Stimulated activated CD4-positive, alpha-beta T cell treated with anti-CD3 and anti-CD28 coated beads, Interleukin-12 subunit alpha, Interleukin-12 subunit beta, amount 100 ng/mL, for 4 hours (primary cell): ENCODE measurements at places on chromosomes 7 and 10.

DNA sequence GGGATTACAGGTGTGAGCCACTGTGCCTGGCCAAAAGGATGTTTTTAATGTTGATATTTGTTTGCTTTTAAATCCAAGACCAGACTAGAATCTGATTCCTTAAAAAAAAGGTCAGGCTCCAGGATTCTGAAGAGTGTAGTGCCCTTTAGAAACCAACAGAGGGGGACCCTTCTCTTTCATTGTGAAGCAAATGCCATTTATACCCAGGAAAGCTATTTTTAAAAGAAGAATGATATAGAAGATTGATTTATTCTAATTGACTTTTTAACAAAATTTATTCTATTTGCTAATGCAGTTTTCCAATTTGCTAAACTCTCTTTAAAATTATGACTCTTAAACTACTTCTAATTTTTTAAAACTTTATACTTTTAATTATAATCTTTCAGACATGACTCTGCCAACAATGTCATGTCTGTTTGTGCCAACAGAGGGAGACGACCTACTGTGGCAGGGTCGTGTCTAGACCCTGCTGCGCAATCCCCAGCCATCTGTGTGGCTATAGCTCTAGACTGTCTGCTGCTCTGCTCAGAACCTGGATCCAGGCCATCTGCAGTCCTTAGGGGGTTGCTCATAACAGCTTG, 201.0 kb upstream of the IMMP2L start:
- no peak for DNase-seq

GRCh38 chr10:124152139-124153022, 59.0 kb upstream of the CHST15 start:
- DNase-seq: no peak

DNA sequence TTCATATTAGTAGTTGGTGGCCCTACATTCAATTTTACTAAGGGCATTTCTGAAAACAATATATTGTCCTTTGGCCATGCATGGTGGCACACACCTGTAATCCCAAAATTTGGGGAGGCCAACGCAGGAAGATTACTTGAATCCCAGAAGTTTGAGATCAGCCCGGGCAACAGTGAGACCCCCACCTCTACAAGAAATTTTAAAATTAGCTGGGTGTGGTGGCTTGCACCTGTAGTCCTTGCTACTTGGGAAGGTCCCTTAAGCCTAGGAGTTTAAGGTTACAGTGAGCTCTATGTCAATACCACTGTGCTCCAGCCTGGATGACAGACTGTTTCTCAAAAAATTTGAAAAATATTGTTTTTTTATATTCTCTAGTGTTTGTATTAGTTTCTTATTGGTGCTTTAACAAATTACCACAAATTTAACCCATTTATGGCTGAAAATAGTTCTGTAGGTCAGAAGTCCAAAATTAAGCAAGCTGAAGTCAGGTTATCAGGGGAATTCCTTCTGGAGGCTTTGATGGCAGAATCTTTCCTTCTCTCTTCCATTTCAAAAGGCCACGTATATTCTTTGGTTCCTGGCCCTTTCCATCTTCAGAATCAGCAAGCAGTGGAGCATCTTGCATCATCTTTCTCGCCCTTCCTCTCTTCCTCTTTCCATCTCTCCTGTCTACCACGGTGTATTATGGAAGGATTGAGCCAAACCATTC, 12.4 kb downstream of the CBX3 start:
- DNase-seq: no peak

- no peak for DNase-seq
Observed at GRCh38 chr10:48363617-48364355, 57.3 kb downstream of the MAPK8 start.

- DNase-seq: peak; percentile 43
Observed at GRCh38 chr7:131106681-131107336, 220.9 kb upstream of the MKLN1 start.

- DNase-seq: no peak
Observed at GRCh38 chr7:100465299-100465698, 1.2 kb upstream of the SPACDR start.

DNA sequence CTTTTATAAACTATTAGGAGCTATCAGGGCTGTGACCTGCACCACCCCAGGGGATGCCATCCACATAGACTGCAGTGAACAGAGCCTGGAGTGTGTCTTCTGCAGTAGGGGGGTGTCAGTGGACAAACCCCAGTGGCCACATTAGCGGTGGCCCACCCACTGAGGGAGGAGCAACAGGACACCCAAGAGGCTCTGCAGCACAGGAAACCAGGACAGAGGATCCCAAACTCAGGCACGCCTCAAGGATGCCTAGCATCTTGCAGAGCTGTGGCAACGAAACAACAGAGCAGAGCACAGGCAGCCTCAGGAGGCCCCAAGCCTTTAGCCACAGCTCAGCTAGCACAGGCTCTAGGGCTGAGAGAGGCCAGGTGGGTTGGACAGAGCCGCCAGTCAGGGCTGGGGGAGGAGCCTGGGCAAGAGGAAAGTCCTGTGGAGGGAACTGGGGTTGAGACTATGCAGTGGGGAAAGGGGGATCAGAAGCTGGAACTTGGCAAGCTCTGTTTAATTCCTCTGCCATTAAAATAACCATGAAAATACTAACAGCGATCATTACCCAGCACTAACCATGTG, 53.8 kb downstream of the GRID1 start:
- no peak for DNase-seq

- DNase-seq: no peak
Observed at GRCh38 chr10:80460399-80461207, 6.5 kb downstream of the TSPAN14 start.

DNA sequence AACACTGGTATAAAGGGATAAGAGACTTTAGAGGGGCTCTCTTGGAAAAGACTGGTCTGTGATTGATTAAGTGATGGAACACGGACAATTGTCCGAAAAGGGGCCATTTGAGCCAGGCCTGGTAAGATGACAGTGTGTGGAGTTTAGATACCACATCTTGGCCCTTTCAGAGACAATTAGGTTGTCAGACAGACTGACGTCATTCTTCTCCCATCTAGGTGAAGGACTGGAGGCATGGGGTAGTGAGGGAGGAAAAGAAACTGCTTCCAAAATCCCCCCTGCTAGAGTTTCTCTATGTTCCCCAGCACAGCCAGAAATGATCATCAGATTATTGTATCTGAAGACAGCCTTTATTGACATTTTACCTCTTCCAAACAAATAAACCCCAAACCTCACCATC, 84.8 kb upstream of the MYO3A start:
- DNase-seq: no peak

DNA sequence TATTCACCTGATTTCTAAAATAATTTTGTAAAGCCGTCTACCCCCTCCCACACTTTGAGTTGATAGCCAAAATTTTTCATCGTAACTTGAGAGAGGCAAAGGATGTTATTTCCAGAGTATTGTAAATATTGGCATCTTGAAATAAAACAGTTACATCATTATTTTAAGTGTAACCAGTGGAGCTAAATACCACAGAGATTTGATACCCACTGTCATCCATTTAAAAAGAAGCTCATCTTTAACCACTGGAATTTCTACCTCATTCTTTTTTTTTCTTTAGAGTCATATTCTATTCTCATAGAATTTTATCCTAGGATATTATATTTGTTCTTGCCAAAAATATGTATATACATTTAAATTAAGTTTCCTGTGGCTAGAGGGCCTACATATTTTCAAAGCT, 48.6 kb downstream of the CAMK1D start:
- no peak for DNase-seq

DNA sequence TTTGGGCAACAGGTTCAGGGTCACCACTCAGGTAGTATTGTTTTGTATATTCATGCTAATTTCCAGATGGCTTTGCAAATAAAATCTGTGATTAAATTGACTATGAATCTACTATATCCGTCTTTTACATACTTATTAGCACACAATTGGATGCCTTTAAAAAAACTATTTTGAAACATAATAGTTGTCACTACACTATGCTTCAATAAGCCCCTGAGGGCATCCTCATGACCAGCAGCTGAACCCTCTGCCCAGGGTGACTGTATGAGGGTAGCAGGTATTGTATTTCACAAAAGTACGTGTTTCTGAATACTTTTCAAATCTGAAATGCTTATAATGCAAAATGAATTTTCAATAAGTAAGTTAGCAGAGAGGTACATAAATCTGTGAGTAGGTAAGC, 97.3 kb downstream of the DNAH11 start:
- DNase-seq: no peak

- DNase-seq: no peak
Observed at GRCh38 chr7:77288676-77289320, 89.2 kb upstream of the FGL2 start.

GRCh38 chr7:93750986-93751385, 139.6 kb downstream of the TFPI2 start:
- no peak for DNase-seq

- no peak for DNase-seq
Observed at GRCh38 chr10:128417826-128418225, 291.6 kb upstream of the MKI67 start.

GRCh38 chr10:58514111-58514770, 1.6 kb downstream of the BICC1 start:
- no peak for DNase-seq

GRCh38 chr10:42992156-42992956, 84.5 kb upstream of the RET start:
- DNase-seq: no peak

DNA sequence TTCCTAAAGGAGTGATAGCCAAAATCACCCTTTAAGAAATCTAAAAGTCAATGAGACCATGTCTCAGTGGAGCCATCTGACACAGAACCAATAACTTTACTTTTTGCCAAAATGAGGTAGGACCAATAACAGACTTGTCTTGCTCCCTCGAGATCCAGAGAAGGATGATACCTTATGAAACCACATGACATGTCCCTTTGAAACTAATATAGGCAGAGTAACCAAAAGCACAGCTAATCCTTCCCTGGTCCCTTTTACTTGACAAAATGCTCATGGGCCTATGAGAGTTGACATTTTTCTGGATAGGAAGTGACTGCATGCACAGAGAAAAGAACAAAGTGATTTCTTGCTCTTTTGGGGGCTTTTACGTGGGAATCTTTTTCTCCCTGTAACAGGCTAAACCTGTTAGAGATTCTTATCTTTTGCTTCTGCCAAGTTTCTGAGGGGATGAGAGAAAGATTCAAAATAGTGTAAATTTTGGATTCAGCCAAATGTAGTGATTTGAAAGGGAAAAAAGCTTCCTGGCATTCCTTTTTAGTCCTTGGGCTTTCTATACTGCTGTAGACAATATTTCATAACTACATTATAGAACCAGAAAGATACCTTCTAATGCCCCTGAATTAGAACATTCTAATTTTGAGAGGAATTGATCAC, 87.6 kb downstream of the ARMH3 start:
- DNase-seq: no peak

GRCh38 chr7:127239814-127240213, 12.9 kb downstream of the GRM8 start:
- DNase-seq: no peak

DNA sequence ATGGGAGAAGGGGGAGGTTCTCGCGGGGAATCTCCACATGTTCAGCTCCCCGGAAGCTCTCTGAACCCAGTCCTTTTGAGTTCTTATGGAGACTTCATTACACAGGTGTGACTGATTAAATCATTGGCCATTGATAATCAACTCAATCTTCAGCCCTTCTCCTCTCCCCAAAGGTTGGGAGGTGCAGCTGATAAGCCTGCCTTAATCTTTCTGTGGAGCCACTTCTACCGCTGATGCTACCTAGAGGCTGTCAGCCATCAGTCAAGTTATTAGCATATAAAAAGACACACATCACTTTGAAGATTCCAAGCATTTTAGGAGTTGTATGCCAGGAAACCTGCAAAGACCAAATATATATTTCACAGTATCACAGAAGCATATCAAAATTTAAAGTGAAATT, 91.7 kb downstream of the MARCHF5 start:
- DNase-seq: no peak

GRCh38 chr7:11120675-11121220, 147.1 kb downstream of the PHF14 start:
- no peak for DNase-seq

DNA sequence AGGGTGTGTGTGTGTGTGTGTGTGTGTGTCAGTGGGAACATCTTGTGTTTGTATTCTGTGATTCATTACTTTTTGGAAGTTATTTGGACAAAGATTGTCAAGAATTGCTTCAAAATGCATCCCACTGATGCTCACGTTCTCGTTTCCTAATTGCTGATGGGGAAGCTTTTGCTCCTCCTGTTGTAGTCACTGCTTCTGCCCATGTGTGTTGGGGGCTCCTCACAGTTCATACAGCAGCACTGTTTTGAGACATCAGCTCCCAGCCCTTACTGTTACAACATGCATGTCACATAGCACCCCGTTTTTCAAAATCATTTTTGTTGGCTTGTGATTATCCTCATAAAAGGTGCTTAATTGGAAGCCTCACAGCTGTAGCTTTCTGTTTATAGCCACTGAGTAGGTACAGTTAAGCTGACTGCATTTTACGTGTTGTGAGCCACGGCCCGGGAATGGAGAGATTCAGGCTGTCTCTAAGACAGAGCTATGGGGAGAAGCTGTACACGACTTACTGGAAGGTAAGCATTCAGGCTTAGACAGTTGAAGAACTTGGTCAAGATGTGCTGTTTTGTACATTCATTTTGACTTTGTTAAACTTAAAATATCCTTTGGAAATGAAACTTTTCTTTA, 87.4 kb downstream of the BICC1 start:
- no peak for DNase-seq

- no peak for DNase-seq
Observed at GRCh38 chr10:73209705-73210104, 37.4 kb downstream of the DNAJC9 start.

DNA sequence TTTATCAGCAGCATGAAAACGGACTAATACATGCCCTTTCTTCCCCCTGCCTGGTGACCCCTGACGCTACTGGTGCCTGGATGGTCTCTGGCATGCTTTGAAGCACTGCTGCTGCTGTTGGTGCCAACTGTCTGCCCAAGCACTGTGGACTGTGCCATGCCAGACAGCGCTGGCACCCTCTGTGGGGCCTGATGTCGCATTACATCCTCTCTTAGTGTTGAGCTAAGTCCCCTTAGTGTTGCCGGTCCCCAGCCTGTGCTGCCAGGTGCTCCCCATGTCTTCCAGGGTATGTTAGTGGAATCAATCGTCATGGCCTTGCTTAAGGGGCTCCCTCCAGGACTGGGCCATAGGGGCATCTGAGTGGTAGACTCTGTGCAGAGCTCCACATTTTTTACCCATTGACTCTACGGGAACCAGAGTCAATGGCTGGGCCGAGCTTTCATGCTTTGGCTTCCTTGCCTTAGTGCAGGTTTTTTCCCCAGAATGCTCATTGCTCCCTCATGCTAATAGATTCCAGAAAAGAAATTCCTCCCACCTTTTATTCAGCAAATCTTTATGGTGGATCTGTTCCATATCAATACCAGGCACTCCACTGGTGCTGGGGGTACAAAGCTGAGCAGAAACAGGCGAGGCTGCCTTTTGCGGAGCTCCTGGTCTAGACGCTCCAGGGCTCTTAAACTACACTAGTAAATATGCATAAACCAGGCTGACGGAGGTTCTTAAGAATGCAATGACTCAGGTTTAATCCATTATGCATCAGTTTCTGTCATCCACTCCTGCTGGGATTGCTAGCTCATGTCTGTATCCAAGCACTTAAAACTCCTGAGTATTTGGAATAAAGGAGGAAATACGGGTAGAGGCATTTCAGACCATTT, 21.8 kb upstream of the MRC1 start:
- no peak for DNase-seq

- no peak for DNase-seq
Observed at GRCh38 chr10:71990706-71991269, 26.6 kb downstream of the CHST3 start.
